ENCODE measurements at places on chromosomes 4 and X.

- no peak for DNase-seq
Measured at GRCh38 chr4:150826306-150826705, 188.8 kb downstream of the LRBA start.

GRCh38 chr4:56668267-56668666 is 12.8 kb downstream of the HOPX start:
- DNase-seq, result no peak

DNA sequence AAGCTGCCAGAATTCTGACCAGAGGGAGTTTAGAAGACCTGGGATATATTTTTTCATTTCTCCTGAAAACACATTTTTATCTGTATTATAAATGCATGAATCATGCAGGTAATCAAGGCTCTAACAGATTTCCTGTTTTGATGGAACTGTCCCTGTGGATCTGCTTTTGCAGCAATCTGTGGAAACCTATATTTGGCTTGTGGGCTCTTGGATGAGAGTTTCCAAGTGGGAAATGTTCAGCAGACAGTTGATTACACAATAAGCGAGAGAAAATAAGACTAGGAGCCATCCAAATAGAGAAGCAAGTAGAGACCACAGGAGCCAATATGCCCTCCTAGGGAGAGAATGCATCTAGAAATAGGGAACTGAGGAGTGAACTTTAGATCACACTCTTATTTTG is 105.0 kb downstream of the NDST3 start:
- DNase-seq, result no peak

DNA sequence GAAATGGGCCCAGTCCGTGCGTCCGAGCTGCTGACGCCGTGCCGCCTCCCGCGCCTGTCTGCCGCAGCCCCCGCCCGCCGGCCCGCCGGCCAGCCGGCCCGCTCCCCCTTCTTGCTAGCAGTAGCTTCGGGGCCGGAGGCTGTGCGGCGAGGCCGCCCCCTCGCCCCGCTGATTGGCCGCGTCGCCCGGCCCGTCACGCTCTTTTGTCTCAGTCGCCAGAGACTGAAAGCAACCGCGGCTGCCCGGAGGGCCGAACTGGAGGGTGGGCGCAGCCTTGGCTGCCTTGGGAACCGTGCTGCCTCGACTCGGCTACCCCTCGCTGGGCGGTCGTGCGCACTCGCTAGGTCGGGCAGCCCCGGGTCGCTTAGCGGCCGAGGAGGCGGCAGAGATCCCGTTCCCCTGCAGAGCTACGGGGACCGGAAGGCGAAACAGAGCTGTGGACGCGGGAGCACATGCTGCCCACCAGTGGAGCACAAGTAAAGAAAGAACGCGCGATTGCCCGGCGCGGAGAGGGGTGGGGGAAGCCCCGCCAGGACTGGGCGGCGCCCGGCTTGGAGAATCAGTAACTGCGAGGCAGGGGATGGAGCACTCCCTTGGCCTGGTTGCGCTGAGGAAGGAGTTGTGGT is at the start of gene ZCCHC18:
Gene ZCCHC18, plus strand, starts transcription at position 198 of the 626 bp plus-strand sequence. CDS start 1,589 bp downstream, outside the sequence.
- peak; percentile 19 for DNase-seq

DNA sequence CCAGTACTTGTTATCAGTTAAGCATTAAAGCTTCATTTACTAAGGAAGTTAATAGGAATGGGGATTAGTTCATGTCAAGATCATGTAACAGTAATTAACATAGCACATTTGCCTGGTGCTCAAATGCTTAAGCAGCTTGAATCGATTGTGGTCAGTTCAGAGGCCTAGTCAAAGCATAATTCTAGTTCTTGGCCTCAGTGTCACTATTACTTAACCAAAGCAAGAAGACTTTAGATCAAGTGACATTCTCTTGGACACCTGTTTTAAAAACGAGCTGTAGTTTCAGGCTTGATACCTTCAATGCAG is 115.2 kb upstream of the BMPR1B start:
- no peak for DNase-seq

GRCh38 chrX:85429066-85429465 is 49.6 kb upstream of the POF1B start:
- DNase-seq, result no peak

DNA sequence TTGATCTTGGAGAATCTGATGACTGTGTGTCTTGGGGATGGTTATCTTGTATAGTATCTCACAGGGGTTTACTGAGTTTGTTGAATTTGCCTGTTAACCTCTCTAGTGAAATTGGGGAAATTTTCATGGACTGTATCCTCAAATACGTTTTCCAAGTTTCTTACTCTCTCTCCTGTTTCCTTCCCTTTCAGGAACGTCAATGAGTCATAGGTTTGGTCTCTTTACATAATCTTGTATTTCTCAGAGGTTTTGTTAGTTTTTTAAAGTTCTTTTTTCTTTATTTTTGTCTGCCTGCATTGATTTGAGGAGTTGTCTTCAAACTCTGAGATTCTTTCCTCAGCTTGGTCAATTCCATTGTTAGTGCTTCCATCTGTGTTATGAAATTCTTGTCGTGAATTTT is 227.7 kb upstream of the GPRIN3 start:
- DNase-seq, result no peak

Measured in stimulated activated CD8-positive, alpha-beta memory T cell treated with anti-CD3 and anti-CD28 coated beads, Interleukin-4, amount 100 ng/mL, for 24 hours (primary cell).